ENCODE measurements at places on chromosomes 4 and X.

DNA sequence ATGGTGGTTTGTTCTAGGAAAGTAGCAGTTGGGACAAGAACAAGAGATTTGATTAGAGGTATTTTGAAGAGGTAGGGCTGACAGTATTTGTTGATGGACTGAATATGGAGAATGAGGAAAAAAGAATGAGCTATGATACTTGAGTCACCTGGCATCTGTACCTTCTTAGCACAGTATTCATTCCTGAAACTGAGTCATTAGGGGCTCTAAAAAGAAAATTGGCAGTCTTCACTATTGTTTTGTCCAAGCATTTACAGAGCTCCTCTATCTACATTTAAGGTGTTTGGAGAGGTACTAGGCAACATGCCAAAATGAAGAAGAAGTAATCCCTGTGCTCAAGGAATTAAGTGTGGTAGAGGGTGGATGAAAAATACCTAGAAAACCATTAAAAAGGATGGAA lies 165.8 kb downstream of the SHROOM4 start:
- DNase-seq = no peak
- H3K4me1 ChIP-seq = no peaks in the 10 kb centered on the region
- no peaks in the 10 kb centered on the region for H3K36me3 ChIP-seq
- no peak overlapping the region for H3K4me3 ChIP-seq
- no peak overlapping the region for H3K27ac ChIP-seq
- H3K27me3 ChIP-seq = no peaks in the 10 kb centered on the region

GRCh38 chrX:125198546-125198945 lies 121.1 kb upstream of the TEX13C start:
- no peaks in the 10 kb centered on the region for H3K4me1 ChIP-seq
- no peaks in the 10 kb centered on the region for H3K27me3 ChIP-seq
- H3K4me3 ChIP-seq = no peak overlapping the region
- H3K27ac ChIP-seq = no peak overlapping the region
- DNase-seq = no peak

DNA sequence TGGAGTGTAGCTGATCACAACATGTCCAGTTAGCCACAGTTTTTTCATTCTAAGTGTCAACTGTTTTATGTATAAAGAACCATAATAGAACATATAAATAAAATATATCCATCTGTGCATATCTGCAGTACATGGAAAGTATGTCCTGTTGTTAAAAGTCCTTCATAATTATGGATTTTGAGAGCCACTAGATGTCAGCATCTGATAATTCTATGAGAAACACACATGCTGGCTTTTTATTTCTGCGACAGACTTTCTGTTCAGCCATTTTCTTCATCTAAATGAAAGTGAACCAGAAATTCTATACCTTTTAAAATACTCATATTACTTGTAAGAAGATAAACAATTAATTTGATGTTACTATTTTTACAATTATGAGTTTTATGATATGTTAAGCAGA lies 251.5 kb downstream of the GPM6A start:
- no peak overlapping the region for H3K27ac ChIP-seq
- no peak overlapping the region for H3K4me3 ChIP-seq
- DNase-seq = no peak
- H3K36me3 ChIP-seq = no peaks in the 10 kb centered on the region
- H3K27me3 ChIP-seq = no peaks in the 10 kb centered on the region
- no peaks in the 10 kb centered on the region for H3K4me1 ChIP-seq

DNA sequence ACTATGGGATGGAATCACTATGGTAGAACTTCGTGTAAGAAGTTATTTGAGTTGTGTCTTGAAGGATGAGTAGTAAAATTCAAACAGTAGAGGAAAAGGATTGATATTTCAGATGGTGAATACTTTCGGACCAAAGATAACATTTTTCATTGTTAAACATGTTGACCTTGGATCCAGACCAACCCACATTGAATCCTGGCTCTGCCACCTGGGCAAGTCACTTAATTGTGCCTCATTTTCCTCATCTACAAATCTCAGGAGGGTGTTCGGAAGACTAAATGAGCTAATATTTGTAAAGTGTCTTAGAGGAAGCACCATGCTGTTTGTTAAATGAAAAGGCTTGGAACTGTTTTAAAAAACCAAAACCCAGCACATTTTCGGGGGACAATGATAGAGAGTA lies 1.4 kb upstream of the AIFM1 start:
- H3K4me1 ChIP-seq = no peaks in the 10 kb centered on the region
- no peaks in the 10 kb centered on the region for H3K27me3 ChIP-seq
- H3K27ac ChIP-seq = no peak overlapping the region

DNA sequence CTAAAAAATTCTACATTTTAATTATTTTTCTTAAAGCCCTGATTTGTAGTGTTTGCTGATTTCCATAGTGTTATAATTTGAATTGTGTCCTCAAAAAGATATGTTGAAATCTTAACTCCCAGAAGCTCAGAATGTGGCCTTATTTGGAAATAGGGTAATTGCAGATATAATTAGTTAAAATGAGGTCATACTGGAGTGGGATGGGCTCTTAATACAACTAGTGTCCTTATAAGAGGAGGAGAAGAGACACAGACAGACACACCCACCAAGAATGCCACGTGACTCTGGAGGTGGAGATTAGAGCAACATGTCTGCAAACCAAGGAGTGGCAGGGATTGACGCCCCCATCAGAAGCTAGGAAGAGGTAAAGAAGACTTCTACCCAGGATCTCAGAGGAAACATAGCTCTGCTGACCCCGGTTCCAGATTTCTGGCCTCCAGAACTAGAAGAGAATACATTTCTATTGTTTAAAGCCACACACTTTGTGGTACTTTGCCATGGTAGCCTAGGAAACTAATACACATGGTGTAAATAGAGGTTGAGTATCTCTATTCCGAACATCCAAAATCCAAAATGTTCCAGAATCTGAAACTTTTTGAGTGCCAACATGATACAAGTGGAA lies 70.5 kb upstream of the IRF2 start:
- no peak overlapping the region for H3K27ac ChIP-seq
- no peaks in the 10 kb centered on the region for H3K27me3 ChIP-seq
- H3K4me1 ChIP-seq = no peaks in the 10 kb centered on the region
- no peak overlapping the region for H3K4me3 ChIP-seq
- DNase-seq = no peak

- no peak overlapping the region for H3K27ac ChIP-seq
- no peak for DNase-seq
- H3K27me3 ChIP-seq = no peaks in the 10 kb centered on the region
- no peaks in the 10 kb centered on the region for H3K36me3 ChIP-seq
Observed at GRCh38 chrX:97229318-97229717, 345.6 kb downstream of the RPA4 start.

DNA sequence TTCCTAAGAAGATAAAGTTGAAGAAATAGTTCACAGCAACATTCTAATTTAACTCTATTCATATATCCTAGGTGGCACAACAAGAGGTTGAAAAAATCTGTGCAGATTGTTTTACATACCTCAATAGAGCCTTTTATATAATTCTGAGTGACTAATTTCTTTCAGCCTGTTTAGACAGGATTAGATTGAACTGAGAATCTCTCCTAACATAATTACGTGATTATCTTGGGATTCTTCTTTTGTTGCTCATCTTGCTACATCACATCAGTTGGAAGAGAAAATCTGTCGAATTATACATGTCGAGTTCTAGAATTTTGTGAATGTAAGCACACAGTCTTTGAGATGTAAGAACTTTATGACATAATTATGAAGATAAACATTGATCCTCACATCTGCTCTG lies 1873.7 kb upstream of the IGFBP7 start:
- H3K4me1 ChIP-seq = no peaks in the 10 kb centered on the region
- no peak overlapping the region for H3K4me3 ChIP-seq
- no peaks in the 10 kb centered on the region for H3K36me3 ChIP-seq
- no peak for DNase-seq
- no peak overlapping the region for H3K27ac ChIP-seq
- no peaks in the 10 kb centered on the region for H3K27me3 ChIP-seq

GRCh38 chr4:70885174-70885573 lies 17.0 kb upstream of the MOB1B start:
- no peaks in the 10 kb centered on the region for H3K27me3 ChIP-seq
- H3K27ac ChIP-seq = no peak overlapping the region
- no peaks in the 10 kb centered on the region for H3K4me1 ChIP-seq
- no peak for DNase-seq

GRCh38 chr4:163269869-163270268 lies 62.5 kb downstream of the NPY1R start:
- DNase-seq = no peak
- no peak overlapping the region for H3K4me3 ChIP-seq
- no peak overlapping the region for H3K27ac ChIP-seq
- H3K36me3 ChIP-seq = no peaks in the 10 kb centered on the region
- H3K4me1 ChIP-seq = no peaks in the 10 kb centered on the region
- H3K27me3 ChIP-seq = no peaks in the 10 kb centered on the region

- H3K4me1 ChIP-seq = no peaks in the 10 kb centered on the region
- no peak overlapping the region for H3K27ac ChIP-seq
- DNase-seq = no peak
- no peaks in the 10 kb centered on the region for H3K36me3 ChIP-seq
Observed at GRCh38 chr4:4637710-4638109, 95.9 kb upstream of the STX18 start.

DNA sequence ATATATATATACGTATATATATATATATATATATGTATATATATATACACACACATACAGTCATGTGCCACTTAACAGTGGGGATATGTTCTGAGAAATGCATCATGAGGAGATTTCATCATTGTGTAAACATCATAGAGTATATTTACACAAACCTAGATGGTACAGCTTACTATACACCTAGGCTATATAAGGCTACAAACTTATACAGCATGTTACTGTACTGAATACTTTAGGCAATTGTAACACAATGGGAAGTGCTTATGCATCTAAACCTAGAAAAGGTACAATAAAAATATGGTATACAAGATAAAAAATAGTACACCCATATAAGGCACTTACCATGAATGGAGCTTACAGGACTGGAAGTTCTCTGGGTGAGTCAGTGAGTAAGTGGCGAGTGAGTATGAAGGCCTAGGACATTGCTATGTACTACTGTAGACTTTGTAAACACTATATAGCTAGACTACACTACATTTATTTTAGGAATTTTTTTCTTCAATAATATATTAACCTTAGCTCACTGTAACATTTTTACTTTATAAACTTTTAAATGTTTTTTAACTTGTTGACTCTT lies 13.2 kb upstream of the CCSER1 start:
- H3K4me3 ChIP-seq = no peak overlapping the region
- H3K27me3 ChIP-seq = no peaks in the 10 kb centered on the region
- DNase-seq = no peak
- no peaks in the 10 kb centered on the region for H3K4me1 ChIP-seq

GRCh38 chr4:86556791-86557415 lies 37.2 kb upstream of the PTPN13 start:
- H3K27me3 ChIP-seq = no peaks in the 10 kb centered on the region
- H3K4me1 ChIP-seq = peaks cover 7% of the 10 kb centered on the region
- H3K36me3 ChIP-seq = no peaks in the 10 kb centered on the region
- no peak for DNase-seq

DNA sequence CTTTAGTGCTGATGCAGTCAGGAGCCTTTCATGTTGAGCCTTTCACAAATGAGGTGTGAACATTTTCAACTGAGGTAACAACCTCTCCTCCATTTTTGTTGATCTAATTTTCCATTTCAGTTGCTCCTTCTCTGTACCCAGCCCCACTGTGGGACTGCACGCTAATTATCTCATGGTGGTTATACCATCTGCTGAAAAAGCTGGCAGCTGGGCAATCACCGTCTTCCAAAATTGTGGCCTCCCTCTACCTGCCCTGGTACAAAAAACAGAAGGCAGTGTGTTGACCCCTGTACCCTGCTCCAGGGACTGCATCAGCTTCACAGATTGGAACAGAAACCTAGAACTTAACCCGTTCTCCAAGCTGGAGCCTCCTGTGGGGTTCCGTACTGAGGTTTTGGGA lies 72.4 kb upstream of the LONRF3 start:
- no peak for DNase-seq
- H3K27me3 ChIP-seq = no peaks in the 10 kb centered on the region
- no peaks in the 10 kb centered on the region for H3K36me3 ChIP-seq
- H3K4me3 ChIP-seq = no peak overlapping the region
- no peak overlapping the region for H3K27ac ChIP-seq
- H3K4me1 ChIP-seq = no peaks in the 10 kb centered on the region

DNA sequence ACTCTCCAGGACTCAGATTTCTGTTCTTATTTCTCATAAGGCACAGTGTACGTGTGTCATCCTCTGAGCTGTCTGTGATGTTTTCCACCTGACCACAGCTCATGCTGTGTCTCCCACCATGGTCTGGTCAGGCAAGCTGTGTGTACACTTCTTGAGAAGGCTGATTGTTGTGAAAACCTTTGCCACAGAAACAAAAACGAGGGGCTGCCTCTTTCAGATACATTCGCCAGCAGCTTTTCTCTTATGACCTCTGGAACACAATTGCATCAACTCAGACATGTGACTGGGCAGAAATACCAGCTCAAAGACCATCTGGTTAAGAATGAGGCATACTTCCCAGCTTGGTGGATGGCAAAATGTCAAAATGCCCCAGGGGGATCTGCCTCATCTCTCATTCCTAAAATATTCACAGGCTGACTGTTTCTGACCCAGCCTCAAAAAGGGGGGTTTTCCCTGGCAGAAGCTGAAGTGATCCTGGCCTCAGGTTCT lies 46.1 kb downstream of the PGRMC2 start:
- no peak for DNase-seq
- H3K27me3 ChIP-seq = no peaks in the 10 kb centered on the region
- no peak overlapping the region for H3K4me3 ChIP-seq
- no peaks in the 10 kb centered on the region for H3K36me3 ChIP-seq

GRCh38 chr4:151679231-151679630 lies 81.6 kb downstream of the GATB start:
- H3K4me1 ChIP-seq = peaks cover under 1% of the 10 kb centered on the region
- no peaks in the 10 kb centered on the region for H3K27me3 ChIP-seq
- H3K27ac ChIP-seq = no peak overlapping the region
- no peaks in the 10 kb centered on the region for H3K36me3 ChIP-seq
- no peak overlapping the region for H3K4me3 ChIP-seq

DNA sequence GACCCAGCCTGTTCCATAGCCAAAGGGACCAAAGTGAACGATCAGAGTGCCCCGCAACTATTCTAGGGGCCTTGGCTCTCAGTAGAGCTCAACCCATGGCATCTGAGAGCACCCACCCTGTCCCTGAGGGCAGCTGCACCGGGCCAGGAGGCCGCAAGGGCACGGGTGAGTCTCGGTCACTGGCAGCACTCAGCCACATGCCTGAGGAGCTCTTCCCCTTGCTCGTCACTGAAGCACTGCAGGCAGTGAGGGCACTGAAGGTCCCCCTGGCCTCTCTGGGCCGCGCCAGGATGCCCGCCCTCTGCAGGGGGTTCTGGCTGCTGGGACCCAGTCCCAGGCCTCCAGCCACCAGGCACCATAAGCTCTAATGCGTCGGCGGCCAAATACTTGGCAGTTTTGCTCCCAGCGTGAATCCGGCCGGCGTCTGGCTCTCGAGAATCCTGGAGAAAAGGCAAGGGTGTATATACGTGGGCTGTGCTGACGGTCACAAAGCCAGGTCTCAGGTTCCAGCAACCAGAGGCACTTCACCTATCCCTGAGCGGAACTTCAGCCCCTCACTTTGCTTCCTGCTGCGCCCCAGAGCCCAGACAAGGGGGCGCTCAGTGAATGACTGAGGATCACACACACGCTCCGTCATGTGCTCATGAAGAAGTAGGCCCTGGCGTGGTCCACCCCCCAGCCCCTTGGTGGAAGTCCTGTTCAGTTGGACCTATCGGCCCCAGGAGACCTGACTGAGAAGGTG lies 13.9 kb downstream of the TNIP2 start:
- peaks cover 39% of the 10 kb centered on the region for H3K36me3 ChIP-seq
- no peak overlapping the region for H3K4me3 ChIP-seq
- peak overlapping the region; percentile 75 for H3K27ac ChIP-seq
- H3K27me3 ChIP-seq = no peaks in the 10 kb centered on the region

- no peak overlapping the region for H3K27ac ChIP-seq
- no peak for DNase-seq
- H3K4me3 ChIP-seq = no peak overlapping the region
- no peaks in the 10 kb centered on the region for H3K27me3 ChIP-seq
- peaks cover 7% of the 10 kb centered on the region for H3K4me1 ChIP-seq
- H3K36me3 ChIP-seq = peaks cover 8% of the 10 kb centered on the region
Observed at GRCh38 chr4:148116264-148116663, 325.9 kb downstream of the NR3C2 start.

Data from thoracic aorta (tissue), 2 donors.